Right ventricle myocardium inferior (tissue), 1 donor: ENCODE measurements at places on chromosomes 7 and 10. TPM values are rescaled to one million over a fixed set of nuclear protein-coding genes. Genes with fewer than 3 reads are reported as not detected.

The ENTPD1 gene
- 6.3 TPM for total RNA-seq

The DNAJC1 gene
- total RNA-seq, result 13.7 TPM

The WDR86 gene
- total RNA-seq, result 0.41 TPM

The PRKCQ gene
- total RNA-seq, result 0.16 TPM

The PWWP2B gene
- total RNA-seq, result 22.3 TPM

The ELOVL3 gene
- not detected for total RNA-seq

The FAM25C gene
- total RNA-seq, result not detected

The TRIM56 gene
- 21.0 TPM for total RNA-seq

The NPC1L1 gene
- 0.05 TPM for total RNA-seq
